Upper lobe of left lung (tissue), 6 donors: ENCODE measurements at places on chromosomes 7 and 10.

- no peak for DNase-seq
These were observed 388 bp downstream of the CNOT4 start for GRCh38 chr7:135509589-135509838.

DNA sequence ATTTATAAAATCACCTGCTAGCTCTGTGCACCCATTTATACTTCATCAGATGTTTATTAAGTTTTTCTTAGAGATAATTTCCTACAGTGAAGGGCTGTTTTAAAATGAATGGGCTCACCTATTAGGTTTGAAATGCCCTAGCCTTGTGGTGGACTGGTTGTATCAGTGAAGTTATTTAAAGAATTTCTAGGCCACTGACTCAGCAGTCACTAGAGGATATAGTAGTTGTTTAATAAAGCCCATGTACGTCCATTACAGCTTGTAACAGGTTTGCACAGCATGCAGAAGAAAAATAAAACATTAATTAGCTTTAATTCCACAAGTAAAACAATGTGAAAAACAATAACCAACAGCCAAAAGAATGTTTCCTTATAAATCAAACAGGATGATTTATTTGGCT lies 128.0 kb downstream of the RSU1 start:
- no peak for DNase-seq

GRCh38 chr7:112105584-112106530 lies 100.3 kb downstream of the DOCK4 start:
- no peak for DNase-seq

DNA sequence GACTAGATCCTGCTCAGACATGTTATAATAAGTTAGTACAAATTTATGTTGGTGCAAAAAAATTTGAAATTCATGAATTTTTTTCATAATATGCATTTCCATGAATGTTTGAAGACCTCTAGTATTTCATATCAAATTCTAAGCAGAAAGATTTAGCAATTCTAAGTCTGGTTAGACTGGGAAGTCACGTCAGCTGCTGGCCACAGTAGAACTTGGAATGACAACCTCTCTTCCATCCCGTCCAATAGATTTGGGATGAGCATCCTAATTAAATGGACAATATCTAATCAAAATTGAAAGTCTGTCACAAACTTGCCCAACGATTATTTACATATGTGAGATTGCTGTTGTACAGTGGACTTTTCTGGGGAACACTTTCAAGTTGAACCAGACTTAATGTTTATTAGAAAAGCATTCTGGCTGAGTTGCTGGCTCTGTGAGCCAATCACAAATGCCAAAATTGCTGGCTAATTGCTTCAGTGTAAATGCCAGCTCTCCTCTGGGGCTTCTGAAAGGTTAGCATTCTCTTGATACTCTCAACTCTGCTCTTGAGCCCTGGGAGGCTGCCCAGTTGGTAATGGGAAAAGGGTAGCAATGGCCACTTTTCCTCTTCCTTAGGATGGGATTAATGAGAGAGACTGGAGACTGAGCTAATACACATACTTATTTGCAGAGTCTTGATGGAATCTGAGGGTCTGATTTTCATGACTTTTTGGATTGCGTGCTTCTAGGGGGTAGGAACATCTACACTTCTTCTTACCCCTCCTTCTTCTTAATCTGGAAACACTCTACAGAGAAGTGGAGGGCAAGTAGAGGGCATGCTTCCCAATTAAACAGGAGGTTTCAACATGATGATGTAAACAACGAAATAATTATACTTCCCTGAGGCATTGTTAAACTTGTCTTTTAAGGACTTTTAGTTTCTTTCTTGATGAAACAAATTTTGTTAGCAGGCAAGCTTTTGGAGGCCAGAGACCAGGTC lies 253.5 kb downstream of the BAMBI start:
- DNase-seq, result no peak

GRCh38 chr7:137984181-137985041 lies 17.5 kb downstream of the CREB3L2 start:
- no peak for DNase-seq

DNA sequence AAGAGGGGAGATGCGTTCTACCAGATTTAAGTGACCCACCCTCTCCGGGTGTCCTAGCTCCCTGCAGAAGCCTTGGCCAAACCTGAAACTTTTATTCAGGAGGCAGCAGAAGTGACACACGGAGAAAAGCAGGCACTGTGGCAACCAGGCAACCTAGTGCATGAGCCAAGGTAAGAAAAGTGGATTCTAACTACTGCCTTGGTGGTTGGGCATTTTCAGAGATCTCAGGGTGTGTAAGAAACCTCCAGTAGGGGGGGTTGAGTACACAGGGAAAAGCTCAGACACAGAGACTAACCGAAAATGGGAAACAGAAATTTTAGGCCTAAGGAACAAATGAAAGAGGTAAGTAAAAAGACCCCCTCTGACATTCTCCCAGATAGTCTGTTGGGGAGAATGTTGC lies 645.7 kb downstream of the ANKRD7 start:
- DNase-seq, result no peak

DNA sequence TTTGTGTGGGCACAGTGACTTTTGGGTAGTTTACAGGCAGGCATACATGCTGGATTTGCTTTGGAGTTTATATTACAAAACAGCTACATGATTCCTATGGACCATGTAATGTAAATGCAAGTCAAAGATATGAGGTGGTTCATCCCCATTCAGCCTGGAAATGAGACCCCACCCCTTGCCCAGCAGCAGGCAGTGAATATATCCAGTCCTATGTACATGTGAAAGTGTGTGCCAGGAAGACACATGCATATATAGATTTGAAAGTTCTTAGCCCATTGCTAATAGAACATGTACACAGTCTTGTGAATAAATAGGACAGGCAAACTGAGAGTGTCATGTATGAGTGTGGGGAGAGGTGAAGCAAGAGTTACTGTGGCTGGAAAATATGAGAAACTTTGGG lies 65.3 kb downstream of the FZD1 start:
- no peak for DNase-seq

- DNase-seq, result no peak
These were observed 1.3 kb upstream of the DGKI start for GRCh38 chr7:137848095-137848494.

- no peak for DNase-seq
These were observed 678.1 kb downstream of the ANKRD7 start for GRCh38 chr7:118902600-118902999.

GRCh38 chr10:21493784-21494183 lies 31.7 kb downstream of the SKIDA1 start:
- no peak for DNase-seq

- no peak for DNase-seq
These were observed 51.6 kb downstream of the SMKR1 start for GRCh38 chr7:129553899-129554461.

DNA sequence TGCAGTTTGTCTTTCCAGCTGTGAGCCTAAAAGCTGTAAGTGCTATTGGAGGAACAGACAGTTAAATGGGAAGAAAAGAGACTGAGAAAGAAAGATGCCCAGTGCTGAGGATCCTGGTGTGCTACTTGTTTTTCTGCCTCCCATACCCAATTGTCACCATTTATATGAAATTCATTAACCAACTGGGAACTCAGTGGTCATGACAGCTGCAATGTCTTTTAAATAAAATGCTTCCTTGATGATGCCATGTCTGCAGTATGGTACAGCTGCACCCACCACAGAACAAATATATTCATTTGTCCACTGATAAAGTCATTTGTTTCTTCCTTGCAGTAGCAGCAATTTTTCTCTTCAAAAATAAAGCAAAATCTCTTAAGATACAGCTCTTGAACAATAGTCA lies 15.6 kb upstream of the RTKN2 start:
- no peak for DNase-seq

DNA sequence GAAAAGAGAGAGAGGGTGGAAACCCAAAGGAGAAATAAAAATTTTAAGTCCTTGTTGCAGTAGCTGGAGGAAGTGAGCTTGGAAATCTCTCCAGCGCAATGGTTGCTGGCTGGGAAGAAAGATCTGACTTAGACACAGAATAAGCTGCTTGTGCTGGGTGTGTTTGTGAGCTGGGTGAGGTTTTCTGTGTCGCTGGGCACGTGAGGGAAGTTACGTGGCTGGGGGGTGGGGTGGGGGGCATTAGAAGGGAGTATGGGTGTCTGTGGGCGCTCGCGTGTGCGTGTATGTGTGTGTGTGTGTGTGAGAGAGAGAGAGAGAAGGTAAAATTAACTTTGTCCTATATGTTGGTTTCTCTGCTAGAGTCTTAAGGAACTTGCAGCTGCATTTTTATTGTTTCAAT lies 11.6 kb downstream of the TCF7L2 start:
- no peak for DNase-seq

- peak; percentile 89 for DNase-seq
These were observed 88.4 kb downstream of the BEND7 start for GRCh38 chr10:13440185-13441061.

- DNase-seq, result no peak
These were observed 155.4 kb downstream of the ZPBP start for GRCh38 chr7:49937608-49938007.

DNA sequence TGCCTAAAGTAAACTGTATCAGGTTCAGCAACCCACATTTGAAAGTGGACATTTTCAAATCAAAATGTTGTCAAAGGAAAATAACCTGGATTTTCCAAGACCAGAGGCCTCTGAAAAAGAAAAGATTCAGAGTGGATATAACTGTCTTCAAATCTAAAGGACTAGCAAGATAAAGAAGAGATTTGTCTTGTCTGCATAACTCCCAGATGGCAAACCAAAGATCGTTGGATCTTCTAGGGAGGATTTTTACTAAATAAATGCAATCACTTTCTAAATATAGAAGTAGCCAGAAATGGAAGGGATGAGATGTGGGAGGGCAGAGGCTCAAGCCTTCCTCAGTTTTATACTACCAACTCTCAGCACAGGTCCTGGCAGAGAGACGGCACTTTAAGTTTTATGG lies 39.0 kb downstream of the CABCOCO1 start:
- no peak for DNase-seq

GRCh38 chr10:76719006-76719405 lies 918.6 kb downstream of the KCNMA1 start:
- no peak for DNase-seq

DNA sequence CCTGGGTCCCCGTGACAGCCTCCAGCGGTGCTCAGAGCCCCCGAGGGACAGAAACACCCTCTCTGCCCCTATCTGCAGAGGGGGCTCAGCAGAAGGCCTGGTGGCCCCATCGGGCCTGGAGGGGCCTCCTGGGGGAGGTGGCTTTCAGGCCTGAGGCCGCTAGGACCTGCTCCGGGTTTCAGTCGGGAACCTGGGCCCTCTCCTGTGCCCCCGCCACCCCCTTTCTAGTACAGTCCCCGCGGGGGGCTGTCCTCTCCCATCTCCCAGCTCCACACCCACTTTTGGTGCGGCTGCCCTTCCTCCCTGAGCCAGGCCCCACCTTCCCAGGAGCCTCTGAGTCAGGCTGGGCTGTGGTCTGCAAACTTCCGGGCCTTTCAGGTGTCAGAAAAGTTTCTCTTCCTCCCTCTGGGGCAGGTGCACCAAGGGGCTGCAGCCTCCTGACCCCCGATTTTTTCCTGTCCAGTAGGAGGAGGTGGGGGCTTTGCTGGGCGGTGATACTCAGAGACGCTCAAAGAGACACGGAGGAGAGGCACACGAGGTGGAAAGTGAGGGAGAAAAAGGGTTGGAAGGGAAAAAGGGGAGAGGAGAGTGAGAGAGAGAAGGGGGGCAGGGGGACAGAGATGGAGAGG lies 692 bp downstream of the CARD11 start:
- DNase-seq, result peak; percentile 61

DNA sequence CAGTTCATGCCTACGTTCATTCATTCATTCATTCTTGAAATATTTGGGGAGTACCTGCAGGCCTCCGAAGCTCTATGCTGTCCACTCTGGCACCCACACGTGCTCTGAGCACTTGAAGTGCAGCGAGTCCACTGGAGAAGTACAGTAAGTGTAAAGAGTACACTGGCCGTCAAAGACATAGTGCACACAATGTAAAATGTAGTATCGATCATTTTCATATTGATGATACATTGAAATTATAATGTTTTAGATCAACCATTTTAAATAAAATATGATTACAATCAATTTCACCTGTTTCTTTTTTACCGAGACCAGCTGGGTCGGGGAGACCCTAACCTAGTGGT lies 37.0 kb upstream of the PURB start:
- DNase-seq, result no peak

DNA sequence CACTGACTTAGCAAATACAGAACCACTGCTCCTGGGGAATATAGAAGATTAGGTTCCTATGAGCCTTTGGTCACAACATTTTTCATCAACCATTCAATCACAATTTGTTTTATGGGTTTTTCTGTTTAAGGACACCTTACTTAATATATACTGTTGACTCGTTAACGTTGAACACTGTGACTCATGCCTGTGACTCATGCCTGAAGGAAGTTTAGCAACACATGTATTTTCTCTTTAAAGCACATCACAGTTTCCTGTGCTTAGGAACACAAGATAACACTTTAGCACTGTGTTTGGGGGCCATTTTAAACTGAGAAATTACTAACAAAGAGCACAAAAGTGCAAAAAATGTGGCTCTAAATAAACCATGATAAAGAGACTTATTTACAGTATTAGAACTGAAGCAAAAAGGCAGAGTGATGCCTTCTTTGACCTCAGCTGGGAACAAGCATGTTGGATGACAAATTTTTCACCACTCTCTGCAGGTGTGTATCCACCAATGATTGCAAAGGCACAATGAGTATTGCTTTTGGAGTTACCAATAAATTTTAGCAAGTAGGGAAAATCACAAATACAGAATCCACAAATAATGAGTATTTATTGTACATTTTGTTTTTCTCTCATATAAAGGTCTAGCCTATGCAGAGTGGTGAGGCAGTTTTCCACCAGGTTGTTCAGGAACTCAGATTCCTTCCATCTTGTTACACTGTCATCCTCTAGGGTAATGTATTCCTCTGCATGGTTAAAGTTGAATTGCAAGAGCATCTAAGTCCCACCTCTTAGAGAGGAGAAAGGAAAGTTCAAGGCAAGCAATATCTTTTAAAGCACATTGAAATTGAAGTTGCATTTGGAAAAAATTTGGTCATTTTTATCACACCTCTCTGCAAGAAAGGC lies 7.3 kb downstream of the FGFBP3 start:
- peak; percentile 75 for DNase-seq

GRCh38 chr10:44193567-44194220 lies 191.2 kb downstream of the CXCL12 start:
- no peak for DNase-seq

DNA sequence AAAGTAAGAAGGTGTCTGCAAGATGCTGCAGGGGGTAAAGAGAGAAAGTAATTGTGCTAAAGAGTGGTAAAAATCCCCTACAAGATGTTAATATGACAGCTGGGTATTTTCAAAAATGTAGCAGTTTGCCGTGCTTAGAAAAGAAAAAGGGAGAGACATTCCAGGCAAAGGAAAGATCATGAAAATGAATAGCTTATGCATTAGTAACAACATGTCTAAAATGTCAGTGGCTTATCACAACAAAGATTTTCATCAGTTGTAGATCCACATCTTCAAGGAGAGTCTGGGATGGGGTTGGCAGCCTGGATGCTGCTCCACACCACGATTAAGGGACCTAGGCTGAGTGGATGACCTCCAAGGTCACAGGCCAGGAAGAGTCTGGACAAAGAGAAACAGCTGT lies 920.9 kb downstream of the GRID1 start:
- DNase-seq, result no peak

DNA sequence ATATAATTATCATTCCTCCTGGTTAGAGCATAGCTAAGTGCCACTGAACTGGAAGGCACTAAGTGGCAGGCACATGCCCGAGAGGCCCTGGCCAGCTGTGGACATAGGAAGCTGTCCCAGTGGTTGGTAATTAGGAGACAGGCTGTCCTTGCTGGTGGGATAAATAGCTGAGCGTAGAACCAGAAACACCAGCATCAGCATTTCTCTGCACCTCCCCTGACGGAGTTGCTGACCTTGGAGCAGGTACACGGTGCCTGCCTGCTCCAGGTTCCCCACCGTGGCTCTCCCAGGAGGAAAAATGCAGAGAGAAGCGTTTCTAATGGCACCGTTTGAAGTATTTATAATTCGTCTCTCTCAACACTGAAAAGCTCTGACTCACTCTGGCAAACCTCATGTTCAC lies 5.6 kb upstream of the ABLIM1 start:
- no peak for DNase-seq
